ENCODE measurements at places on chromosomes 3 and 15.

- no peak for DNase-seq
Observed at GRCh38 chr3:171672124-171672523, 138.2 kb downstream of the PLD1 start.

GRCh38 chr3:94317017-94317416, 254.2 kb downstream of the NSUN3 start:
- DNase-seq = no peak

- DNase-seq = peak; percentile 63
Observed at GRCh38 chr3:143119974-143120715, 574 bp downstream of the CHST2 start.

GRCh38 chr15:76056931-76057330, 2.9 kb upstream of the TMEM266 start:
- DNase-seq = peak; percentile 56

DNA sequence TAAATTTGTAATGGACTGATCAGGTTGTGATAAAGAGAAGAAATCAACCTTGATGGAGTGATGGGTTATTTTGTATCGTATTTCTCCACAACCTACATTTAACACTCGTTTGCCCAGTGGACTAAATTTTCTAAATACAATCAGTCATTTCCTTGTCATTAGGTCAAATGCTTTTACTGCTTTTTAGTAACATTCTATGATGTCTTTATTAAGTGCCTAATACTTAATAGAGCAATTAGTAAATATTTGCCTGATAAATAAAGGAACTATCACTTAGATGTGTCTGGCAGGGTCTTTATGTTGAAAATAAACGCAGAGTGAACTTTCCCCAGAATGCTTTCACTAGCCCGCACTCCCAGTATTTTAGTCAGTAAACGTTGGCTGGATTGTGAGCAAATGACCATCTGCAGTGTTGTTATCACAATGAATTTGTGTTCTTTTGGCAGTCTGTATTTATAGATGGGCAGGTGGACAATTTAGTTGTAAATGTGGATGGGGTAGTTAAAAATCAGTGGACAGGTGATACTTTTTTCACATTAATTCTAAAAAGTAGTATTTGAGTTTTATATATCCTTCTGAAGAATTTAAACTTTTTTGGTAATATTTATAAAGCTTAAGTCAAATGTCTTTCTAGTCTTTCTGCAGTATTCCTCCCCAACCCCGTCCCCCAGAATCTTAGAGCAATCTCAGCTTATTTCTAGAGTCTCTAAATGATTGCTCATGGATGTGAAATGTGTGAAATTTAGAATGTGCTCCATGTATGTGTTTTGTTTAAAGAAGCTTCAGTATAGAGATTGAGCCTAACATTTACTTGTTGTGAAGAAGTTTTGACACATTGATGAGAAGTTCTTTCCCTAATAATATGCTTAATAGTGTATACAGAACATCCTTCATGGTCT, 4.9 kb downstream of the USP3 start:
- DNase-seq = no peak

- DNase-seq = no peak
Observed at GRCh38 chr3:183532620-183533411, 22.7 kb downstream of the KLHL6 start.

DNA sequence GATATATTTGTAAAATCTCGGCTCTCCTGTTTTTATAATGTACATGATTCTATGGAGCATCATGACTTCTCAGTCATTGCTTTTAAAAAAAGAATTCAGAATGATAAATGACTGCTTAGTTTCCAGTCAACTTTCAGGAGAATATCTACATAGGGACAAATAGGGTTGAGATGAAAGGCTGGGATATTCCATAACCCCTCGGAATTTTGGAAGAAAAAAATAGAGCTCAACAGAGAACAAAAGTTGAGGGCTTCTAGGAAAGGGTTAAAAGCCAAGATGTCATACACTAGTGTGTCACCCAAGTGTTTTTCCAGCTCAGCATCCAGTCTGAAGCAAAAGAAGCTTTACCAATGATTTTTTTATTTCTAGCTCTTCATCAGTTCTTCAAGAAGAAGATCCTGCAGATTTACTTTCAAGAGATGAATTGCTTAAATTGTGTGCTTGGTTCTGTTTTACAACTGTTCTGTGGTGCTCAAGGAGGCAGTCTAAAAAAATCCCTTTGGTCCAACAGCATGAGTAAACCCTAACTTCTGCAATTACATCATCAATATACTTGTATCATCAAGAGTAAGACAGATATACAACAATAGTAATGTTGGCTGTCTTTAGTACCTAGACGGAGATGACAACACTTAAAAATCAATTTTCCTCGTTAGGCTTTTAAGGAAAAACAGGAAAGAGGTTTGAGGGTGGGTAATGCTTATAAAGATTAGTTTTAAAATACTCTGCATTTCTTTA, 979 bp downstream of the UNC13C start:
- no peak for DNase-seq

DNA sequence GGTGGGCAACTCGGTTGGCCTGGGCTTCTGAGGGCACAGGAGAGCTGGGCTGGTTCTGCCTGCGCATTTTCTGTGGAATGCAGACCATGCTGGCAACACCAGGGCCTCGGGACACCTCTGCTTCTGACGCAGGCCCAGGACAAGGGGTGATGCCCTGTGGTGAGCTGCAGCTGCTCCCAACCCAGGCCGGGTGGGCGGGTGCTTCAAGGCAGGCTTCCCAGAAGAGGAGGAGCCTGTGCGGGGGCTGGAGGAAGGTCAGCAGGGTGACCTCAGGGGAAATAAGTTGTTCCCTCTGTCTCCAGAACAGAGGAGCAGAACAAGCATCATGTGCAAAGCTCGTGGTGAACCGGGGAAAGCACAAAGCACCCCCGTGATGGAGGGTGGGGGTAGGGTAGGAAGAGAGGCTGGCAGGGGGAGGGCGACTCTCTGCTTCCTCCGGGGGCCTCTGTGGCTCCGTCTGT, 11.0 kb upstream of the PLXNA1 start:
- no peak for DNase-seq

- no peak for DNase-seq
Observed at GRCh38 chr3:159807137-159808040, 181.2 kb upstream of the IL12A start.

- DNase-seq = no peak
Observed at GRCh38 chr3:119239206-119239820, 1.4 kb downstream of the B4GALT4 start.

GRCh38 chr3:164352991-164353390, 725.3 kb downstream of the SI start:
- DNase-seq = no peak

GRCh38 chr3:122799322-122799721, 4.5 kb downstream of the SLC49A4 start:
- no peak for DNase-seq

GRCh38 chr3:36367912-36368573, 12.3 kb upstream of the STAC start:
- no peak for DNase-seq

DNA sequence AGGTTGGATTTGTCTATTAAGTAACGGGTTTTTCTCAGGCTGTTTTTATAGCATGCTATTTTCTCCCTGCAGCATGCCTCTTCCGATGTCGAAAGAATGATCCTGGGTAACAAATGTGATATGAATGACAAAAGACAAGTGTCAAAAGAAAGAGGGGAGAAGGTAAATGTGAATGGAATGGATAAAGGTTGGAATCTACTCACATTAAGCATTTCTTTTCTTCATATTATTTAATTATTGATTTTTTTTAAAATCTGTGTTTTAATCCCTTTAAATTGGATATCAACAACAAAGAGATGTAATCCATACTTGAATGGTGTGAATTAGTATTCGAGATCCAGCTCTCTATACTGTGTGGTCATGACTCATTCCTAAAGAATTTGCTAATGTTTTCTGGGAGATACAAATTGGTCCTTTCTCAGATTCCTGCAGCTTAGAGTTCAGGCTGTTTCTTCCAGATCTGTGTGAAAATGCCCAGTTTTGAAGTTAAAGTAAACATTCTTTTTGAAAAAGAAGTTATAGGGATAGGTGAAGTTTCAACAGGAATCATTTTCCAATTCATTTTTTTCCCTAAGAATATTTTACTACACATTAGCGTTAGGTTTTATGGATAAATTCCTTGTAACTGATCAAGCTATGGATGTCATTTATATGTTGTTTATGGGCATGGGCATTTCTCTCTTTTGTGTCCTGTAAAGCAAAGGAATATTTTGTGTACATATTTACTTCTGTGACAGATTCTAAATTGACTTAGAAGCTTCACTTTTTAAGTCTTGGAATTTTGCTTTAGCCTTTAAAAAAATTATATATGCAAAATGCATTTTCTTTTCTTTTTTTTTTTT, 20.8 kb upstream of the APH1B start:
- no peak for DNase-seq

DNA sequence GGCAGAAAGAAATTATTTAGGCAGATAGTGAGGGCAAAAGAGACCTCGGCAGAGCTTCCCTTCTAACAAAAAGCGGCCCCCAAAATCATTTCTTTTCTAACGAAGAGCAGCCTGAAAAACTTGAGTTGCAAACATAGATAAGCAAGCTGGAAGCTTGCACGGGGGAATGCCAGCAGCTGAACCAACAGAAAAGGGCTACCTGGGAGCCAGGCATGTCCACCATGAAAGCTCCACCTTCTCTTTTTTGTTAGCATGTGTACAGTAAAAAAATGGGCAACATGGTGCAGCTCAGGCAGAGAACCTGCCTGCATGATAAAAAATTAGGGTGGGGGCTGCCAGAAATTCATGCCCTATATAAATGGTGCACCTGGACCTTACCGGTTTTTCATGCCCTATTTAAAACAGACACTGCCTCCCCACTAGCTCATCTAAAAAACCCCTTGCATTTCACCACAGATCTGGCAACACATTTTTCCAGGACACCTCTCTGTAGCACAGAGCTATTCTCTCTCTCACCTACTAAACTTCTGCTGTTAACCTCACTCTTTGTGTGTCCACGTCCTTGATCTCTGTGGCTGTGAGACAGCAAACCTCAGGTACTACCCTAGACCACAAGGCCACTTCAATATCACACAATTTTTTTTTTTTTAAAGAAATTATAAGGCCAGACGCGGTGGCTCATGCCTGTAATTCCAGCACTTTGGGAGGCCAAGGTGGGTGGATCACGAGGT, 18.7 kb downstream of the SLC33A1 start:
- DNase-seq = no peak

DNA sequence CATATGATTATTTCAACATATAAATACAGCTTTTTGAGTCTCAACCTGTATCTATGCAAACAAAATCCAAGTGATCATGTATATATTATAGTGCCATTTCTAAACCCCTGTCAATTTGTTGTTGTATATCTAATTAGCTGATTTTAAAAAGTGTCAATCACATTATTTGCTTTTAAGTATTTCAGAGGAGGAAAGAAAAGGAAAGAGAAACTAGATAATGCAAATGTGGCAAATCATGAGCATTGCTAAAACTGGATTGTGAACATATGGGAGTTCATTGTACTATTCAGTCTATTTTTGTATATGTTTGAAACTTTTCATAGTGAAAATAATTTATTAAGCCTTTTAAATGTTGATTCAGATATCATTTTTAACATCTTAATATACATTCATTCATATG, 190.7 kb downstream of the ZIC4 start:
- DNase-seq = no peak

DNA sequence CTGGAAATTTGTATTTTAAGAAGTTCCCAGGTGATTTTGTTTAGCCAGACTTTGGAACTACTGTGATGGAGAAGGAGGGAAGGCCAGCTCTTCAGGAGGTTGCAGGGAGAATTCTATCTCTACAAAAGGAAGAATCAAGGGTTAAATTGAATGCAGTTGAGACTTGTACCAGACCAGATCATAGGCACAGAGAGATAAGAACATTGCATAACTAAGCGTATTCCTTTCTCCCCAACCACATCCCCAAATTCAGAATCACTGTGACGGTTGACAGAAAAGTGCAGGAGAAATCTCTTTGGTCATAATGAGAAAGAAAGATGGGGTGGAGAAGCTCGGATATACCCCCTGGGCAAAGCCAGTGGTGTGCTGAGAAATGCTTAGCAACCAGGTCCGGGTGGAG, 7.2 kb downstream of the PLD1 start:
- no peak for DNase-seq

DNA sequence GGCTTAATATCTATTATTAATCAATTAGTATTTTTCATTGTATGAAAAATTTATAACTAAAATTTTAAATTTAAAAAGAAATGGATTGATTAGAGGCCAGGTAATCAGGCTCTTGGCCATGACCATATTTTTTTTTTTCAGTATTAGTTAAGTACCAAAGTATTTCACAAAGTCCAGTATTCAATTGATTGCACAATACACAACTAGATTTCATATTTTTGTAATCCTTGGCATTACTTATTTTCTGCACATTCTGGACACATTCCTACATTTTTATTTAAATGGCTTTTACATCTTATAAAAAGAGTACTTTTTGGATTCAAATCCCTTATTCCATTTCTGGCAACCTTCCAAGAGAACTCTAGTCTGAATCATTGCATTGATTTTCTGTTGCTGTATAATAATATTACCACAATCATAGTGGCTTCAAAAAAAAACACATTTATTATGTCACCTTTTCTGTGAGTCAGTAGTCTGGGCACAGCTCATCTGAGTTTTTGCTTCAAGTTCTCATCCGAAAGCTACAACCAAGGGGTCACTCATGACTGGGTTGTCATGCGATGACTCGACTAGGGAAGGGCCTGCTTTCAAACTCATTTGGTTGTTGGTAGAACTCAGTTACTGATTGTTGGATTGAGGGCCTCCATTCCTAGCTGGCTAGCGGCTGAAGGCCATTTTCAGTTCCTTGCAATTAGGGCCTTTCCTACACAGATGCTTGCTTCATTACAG, 90.7 kb downstream of the CNTN6 start:
- DNase-seq = no peak

- no peak for DNase-seq
Observed at GRCh38 chr3:63824309-63824708, 5.2 kb downstream of the C3orf49 start.

DNA sequence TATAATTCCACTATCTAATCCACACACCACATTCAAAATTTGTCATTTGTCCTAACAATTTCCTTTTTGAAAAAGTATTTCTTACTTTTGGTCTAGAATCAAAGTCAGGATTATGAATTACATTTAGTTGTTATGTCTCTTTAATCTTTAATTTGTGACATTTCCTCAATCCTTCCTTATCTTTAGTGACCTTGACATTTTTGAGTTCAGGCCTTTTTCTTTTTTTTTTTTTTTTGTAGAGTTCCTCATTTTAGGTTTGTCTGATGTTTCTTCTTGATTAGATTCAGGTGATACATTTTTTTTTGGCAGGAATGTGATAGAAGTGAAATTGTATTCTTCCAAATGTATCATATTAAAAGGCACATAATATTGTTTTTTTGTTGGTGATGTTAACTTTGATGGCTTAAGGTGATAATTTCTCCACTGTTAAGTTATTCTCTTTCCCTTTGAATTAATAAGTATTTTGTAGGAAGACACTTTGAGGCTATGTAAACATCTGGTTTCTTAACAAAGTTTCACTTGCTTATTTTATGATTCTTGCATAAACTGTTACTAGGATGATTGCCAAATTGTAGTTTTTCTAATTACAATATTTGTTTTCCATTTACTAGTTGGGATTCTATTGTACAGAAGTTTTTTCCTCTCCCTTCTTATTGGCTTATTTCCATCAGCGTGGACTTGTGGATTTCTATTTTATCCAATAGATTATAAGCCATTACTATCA, 16.3 kb downstream of the SLC35G2 start:
- DNase-seq = no peak
